GM10248 (cell line): ENCODE measurements at places on chromosomes 5 and 9.

DNA sequence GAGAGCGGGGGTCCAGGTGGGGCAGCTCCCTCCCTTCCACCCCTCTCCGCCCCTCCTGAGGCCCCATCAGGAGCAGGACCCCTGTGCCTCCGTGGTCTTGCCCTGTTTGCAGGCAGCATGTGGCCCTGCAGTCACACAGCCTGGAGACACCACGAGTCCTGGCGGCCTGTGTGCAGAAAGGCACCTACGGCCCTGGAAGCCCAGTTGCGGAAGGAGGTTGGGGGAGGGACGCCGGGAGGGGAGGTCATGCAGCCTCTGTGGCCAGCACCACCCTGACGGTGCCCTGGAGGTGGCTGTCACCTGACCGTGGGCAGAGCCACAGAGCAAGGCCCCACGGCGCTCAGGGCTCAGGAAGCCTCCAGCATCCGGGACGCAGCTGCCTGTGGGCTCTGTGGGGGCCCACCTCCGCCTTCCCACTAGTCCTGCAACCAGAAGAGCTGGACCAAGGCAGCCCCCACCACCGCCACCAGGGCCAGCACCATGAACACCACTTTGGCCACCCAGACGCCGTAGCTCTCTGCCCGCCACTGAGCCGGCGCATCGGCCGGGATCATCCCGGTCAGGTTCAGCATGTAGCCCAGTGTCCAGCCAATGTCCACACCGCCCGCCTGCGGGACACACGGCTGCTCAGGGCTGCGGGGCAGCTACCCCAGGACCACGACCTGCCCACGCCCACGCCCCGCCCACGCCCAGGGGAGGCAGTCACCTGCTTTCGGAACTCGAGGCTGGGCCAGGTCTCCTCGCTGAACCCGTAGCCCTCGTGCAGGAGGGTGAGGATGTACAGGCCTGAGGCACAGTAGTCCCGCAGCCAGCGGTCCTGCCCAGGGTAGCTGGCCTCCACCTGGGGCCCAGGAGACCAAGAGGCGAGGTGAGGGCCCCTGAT is 6.4 kb downstream of the ENTPD8 start:
- no peak for DNase-seq

GRCh38 chr5:35440409-35440808 is 177.3 kb upstream of the SPEF2 start:
- no peak for DNase-seq

DNA sequence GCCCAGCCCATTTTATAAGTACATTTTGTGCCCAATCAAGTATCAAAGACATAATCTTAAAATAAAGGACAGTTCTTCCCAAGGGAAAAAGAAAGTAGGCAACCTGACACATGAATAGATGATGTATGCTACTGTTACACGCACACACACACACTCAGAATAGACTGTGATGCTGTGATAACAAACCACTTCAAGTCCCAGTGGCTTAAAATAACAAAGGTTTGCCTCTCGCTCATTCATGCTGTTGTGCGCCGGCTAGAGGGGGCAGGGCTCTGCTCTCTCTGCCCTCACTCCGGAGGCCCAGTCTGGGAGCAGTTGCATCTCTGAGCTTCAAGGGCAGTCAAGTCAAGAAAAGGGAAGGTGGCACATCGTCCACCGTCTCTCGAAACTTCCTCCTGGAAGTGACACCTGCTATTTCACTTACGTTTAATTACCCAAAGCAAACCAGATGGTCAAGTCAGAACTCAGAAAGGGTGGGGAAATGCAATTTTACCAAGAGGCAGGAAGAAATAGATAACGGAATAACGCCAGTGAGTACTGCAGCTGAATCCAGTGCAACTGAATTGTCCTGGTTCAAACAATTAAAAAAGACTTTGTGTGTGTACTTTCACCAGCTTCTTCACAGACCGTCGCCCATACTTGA is 43.3 kb downstream of the ANKRD33B start:
- peak; percentile 71 for DNase-seq

- DNase-seq: no peak
Measured at GRCh38 chr5:74237571-74238145, 402.9 kb downstream of the ENC1 start.

DNA sequence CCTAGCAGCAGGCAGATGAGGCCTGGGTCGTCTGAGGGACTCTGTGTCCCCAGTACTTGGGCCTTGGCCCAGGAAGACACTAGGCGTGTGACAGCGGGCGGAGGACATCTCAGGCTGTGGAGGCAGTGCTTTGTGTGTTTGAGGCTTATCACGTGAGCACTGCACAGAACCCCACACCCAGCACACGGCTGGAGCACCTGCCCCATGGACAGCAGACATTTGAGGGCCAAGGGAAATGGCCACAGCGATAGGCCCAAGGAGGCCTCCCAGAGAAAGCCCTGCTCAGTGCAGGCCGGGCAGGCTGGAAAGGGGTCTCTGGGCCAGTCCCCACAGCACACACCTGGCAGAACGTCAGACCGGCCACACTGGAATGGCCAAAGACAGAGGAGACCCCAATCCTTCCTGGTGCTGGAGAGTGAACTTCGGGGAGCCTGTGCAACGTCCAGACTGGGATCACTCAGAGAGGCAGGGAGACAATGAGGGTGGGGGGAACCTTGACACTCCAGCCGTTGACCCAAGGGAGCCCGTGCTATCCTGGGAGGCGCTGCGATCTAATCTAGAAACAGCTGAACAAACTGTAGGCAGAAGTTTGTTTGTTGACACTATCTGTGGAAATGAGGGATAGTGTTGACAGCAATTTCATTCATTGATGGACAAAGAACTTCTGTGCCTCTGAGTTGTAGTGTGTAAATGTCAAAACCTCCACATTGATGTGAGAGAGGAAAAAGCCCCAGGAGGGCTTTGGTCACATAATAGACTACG is 19.6 kb upstream of the FLT4 start:
- DNase-seq: no peak

DNA sequence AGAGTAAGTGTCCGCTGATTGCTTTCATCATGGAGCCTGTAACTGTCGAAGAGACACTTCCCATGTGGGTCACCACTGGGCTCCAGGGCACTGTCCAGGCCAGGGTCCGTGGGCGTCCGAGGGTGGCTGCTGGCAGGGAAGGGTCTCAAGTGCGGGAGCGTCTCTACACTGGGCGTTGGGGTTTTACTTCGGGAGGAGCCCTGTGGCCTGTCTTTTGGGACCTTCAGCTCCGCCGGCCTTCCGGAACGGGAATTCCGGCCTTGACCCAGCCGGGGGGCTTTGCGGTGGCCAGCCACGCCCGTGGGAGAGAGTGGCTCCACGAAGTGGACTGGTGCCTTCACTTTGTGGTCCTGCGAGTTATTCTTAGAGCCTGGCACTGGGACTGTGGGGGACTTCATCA is 86.2 kb downstream of the CAMSAP1 start:
- no peak for DNase-seq

GRCh38 chr5:78647838-78648358 is 674 bp downstream of the LHFPL2 start:
- peak; percentile 52 for DNase-seq

DNA sequence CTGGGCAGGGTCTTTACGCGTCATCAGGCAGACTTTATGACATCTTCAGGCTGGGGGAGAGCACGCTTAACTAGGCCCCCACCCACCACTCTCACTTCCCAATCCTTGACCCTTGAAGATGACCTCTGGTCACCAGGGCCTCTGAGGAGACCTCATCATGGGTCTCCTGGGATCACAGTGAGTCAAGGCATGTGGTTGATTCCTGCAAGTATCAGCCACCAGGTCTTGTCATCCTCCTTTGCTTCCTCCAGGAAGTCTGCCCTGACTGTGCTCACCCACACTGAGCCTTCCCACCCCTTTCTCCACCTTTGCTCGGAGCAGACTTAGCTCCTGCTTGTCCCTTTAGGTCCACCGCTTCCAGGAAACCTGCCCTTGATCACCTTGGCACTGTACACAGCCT is 17.3 kb downstream of the ODF2 start:
- DNase-seq: no peak

GRCh38 chr5:139116100-139116655 is 82.0 kb downstream of the SIL1 start:
- DNase-seq: no peak

- DNase-seq: no peak
Measured at GRCh38 chr5:163552536-163552935, 47.1 kb downstream of the MAT2B start.

- DNase-seq: no peak
Measured at GRCh38 chr5:169944115-169944514, 36.2 kb downstream of the INSYN2B start.

- DNase-seq: no peak
Measured at GRCh38 chr5:149559706-149560105, 8.5 kb upstream of the CSNK1A1 start.

- no peak for DNase-seq
Measured at GRCh38 chr9:3261484-3261883, 264.3 kb downstream of the RFX3 start.

- peak; percentile 62 for DNase-seq
Measured at GRCh38 chr9:36092509-36093215, 43.9 kb upstream of the GLIPR2 start.

GRCh38 chr5:172858990-172859811 is 25.1 kb downstream of the ERGIC1 start:
- DNase-seq: no peak

- DNase-seq: no peak
Measured at GRCh38 chr9:93598647-93599241, 22.4 kb downstream of the PHF2 start.

GRCh38 chr5:131993676-131994075 is 17.8 kb downstream of the ACSL6 start:
- no peak for DNase-seq

DNA sequence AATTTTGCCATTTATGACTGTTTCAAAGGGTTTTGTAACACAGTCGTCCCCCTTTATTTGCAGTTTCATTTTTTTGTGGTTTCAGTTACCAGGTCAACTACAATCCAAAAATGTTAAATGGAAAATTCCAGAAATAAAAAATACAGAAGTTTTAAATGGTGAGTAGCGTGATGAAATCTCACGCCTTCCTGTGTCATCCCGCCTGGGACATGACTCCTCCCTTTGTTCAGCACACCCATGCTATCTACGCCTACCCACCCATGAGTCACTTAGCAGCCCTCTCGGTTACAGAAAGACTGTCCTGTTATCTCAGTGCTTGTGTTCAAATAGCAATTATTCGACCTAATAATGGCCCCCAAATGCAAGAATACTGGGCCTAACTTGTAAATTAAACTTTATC is 765.3 kb upstream of the ADAMTS16 start:
- no peak for DNase-seq
